ENCODE measurements at places on chromosomes 12 and 14.
A peak's percentile ranks its signal among the peaks of the same experiment; 100 is the strongest.

GRCh38 chr12:68462803-68463202 is 130.6 kb upstream of the MDM1 start:
- DNase-seq: no peak

DNA sequence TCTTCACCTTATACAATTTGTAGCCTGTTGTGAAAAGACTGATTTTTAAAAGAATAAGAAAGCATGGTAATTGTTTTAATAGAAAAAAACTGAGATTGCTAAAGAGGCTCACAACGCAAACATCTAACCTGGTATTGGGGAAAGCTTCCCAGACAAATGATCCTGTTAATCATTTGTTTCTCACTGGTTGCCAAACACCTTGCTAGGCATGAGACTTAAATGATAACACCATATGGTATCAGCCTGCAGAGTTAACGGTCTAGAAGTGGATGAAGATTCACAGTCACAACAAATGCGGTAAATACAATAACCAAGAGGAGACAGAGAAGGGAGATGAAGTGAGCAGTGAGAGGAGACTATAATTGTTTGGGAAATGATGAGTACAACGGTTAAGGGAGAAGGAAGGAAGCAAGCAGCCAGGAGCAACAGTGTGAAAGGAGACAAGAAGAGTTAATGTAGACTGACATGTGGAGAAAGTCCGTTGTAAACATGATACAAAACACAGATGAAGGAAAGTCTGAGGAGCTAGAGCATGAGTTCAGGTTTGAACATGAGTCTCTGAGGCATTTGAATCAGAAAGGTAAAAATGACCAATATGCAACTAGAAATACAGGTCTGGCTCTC is 19.8 kb downstream of the GXYLT1 start:
- no peak for DNase-seq

GRCh38 chr14:100155756-100156616 is 3.5 kb downstream of the DEGS2 start:
- DNase-seq: no peak

DNA sequence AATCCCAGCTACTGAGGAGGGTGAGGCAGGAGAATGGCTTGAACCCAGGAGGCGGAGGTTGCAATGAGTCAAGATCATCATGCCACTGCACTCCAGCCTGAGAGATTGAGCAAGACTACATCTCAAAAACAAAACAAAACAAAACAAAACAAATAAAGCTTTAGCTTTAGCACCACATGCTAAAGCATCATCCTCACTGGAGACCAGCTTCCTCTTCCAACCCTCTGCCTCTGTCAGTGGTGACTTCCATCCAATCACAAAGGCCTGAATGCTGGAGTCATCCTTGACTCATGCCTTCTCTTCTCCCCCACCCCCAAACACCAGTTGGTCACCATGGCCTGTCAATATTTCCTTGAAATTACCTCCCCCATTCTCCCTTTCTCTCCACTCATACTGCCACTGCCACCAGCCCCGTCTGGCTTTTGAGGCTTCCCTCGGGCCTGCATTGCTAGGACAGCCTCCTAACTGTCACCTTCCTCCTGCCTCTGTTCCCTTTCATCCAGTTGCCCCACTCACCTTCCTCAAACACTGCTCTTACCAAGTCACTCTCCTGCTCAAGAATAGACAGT is 1.4 kb downstream of the ZNF385A start:
- DNase-seq: no peak

DNA sequence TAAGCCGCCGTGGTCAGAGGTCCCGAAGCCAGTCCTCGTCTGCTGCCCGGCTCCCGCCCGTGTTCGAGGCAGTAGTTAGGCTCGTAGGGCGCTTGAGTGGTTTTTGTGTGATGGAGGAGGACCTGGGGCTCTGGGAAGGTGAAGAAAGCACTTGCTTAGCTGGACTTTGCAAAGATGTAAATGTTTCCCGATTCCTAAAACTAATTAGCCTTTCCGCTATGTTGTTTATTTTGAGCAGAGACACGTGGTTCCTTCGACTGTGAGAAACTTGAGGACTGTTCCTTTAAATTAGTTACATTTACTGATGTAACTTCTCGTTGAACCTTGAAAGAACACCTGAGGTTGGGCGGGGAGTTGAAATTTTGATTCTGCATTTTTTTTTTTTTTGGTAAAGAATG is 33.9 kb downstream of the MIA2 start:
- no peak for DNase-seq

GRCh38 chr12:102302553-102302952 is 104.9 kb upstream of the PMCH start:
- DNase-seq: no peak

DNA sequence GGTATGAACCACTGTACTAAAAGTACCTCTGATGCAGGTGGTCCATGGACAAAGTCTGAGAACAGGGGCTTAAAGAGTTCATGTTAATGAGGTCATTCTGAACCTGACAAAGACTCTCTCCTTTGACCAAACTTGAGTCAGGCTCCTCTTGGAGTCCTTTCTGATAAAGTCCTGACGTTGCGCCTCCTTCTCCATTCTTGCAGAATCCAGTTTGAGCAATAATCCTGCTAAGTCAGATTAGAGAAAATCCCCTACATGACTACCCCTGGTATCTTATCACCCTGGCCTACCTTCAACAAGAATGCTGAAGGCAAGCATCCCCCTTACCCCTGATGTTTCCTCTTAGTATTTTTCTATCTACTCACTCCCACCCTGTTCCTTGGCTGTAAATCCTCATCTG is 46.0 kb upstream of the ISM2 start:
- DNase-seq: no peak

- no peak for DNase-seq
Observed at GRCh38 chr12:84763107-84763506, 149.5 kb downstream of the SLC6A15 start.

GRCh38 chr12:51108136-51108535 is 24.7 kb upstream of the CSRNP2 start:
- no peak for DNase-seq

DNA sequence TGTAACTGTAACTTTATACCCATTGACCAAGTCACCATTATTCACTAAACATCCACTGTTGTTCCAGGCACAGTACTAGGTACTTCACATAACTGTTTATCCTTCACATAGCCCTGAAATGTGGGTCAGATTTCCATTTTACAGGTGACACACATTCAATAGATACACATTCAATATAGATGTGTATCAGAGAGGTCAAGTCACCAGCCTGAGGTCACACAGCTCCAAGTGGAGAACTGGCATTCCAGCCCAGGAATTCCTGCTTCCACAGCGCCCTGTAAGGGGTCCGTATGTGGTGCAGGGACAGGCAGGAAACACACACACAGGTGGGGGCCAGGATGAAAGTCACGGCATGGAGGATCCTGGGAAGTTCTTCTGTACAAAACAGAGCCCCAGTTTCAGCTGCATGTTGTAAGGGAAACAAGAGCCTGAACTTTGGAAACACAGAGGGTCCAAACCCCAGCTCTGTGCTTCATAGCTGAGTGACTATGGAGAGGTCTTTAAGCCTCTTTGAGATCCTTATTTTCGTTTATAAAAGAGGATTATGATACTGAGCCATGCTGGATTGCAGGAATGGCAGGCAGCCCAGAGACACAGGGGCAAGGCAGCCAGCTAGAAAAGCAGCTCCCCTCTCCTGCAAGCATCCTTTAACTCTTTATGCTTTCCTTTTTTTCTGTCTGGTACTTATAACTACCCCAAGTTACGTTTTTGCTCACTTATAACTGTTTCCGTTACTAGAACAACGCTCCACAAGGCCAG is 50.3 kb upstream of the DICER1 start:
- no peak for DNase-seq

DNA sequence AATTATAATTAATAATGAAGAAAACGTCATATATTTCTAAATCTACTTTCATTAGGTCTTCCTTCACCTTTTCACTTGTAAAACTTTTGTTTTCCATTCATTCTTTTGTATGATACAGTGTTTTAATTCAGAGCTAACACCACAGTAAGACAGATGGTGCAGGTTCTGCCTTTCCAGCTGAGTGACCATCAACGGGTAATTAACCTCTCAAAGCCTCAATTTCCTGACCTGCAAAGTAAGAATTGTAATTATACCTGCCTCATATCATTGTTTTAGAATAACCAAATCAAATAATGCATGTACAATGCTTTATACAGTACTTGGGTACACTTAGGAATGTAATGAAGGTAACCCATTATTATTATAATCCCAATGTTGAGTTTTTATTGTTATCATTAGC is 157.6 kb downstream of the FOXA1 start:
- no peak for DNase-seq

DNA sequence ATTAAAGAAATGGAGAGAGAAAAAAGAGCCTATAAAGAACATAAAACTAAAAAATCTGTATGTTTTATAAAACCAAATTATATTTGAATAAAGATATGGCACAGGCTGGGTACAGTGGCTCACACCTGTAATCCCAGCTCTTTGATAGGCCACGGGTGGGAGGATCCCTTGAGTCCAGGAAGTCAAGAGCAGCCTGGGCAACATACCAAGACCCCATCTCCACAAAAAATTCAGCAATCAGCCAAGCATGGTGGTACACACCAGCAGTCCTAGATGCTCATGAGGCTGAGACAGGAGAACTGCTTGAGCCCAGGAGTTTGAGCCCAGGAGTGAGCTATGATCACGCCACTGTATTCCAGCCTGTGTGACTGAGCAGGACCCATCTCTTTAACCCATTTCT is 74.9 kb downstream of the EPS8 start:
- no peak for DNase-seq

- DNase-seq: no peak
Observed at GRCh38 chr12:112824166-112824565, 32.6 kb downstream of the RPH3A start.

- DNase-seq: no peak
Observed at GRCh38 chr12:64218597-64218996, 3.5 kb downstream of the KICS2 start.

DNA sequence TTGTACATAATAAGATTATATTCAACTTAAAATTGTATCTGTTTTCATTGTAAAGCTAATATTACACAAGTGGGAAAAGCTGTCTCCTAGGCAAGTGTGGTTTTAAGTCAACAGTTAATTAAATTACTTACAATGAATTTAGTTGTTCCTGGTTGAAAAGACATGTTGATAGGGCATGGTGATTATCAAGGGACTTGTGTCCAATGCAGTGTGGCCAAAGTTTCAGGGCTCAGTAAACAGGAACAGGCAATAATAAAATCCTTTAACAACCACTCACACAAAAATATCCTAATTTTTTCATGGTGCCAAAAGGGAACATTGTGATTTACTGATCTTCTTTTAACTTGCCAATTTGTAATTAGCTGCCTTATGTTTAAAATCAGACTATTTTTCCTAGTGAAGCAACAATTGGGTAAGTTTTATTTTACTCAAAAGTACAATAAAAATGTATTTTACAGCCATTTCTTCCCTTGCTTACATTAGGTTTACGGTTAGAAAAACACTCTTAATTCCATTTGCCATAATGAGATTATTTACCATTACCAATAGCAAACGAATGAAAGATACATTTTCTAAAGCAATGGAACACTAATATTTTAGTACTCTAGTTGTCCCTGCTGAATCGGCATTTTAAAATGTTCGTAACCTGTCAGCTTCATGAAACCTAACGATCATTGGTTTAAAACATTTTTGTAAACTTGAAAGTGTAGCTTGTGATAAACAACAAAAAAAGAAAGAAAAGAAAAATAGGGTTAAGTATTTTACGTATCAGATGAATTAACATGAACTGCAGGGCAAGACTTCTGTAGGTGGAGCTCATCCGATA is 1.8 kb upstream of the WNK1 start:
- no peak for DNase-seq

- DNase-seq: no peak
Observed at GRCh38 chr14:33836900-33837577, 113.8 kb downstream of the EGLN3 start.

- no peak for DNase-seq
Observed at GRCh38 chr14:101125719-101126651, 222.5 kb upstream of the RTL1 start.

DNA sequence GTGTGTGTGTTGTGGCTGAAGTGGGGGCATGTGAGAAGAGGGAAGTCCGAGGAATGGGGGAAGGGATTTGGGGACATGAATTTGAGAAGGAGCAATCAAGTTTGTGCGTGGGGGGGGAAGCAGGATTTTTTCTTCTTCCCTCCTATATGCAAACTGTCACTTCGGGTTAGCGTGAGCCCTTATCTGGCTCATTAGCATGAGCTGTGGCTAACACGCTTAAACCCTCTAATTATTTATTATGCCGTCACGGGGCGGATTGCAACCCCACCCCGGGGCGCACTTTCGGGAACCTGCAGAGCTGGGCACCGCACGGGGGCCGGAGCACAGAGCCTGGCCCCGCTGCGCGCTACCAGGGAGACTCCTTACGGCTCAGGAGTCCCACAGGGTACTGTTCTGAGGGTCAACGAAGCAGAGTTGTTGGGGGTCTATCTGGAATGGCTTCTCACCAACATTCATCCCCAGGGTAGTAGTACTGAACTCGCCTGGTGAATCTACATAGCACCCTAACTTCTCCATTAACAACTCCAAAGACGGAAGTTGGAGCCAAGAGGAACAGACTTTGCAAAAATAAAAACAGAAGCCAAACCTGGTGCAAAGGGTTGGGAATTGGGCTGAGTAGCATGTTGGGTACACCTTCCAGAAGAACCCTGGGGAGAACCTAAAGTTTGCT is 6.4 kb upstream of the ASCL1 start:
- no peak for DNase-seq

- DNase-seq: no peak
Observed at GRCh38 chr14:105334383-105335230, 20.1 kb downstream of the PACS2 start.

DNA sequence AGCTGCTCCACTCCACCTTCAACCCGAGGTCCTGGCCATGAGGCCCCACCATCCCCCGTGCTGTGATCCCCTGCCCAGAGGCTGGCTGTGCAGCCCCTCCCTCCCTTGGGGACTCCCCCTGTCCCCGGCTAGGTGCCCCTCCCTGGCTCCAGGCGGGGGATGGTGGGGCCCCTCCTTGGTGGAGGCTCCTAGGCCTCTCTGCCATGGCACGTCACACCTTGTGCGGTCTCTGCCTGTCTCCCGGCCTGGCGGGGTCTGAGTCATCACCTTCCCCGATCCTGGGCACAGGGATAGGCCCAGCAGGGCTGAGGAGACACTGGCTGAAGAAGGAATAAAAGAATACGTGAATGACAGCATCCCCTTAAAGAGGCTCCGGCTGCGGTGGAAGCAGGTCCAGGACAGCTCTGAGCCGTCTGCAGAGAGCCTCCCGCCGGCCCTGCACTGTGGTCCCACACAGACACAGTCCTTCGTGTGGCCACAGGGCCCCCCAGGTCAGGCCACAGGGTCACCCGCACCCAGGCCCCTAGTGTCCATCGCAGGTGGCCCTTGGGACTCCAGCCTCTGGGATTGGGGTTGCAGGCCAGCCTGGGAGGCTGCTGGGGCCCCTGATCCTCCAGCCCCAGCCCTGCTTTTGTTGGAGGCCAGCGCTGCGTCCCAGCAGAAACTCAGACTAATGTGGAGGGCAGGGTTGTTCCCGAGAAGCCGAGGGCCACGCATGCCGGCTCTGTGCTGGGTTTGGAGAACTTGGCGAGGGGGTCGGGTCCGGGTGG is 43.6 kb downstream of the KIF26A start:
- DNase-seq: no peak

GRCh38 chr14:39218171-39218769 is 15.4 kb upstream of the MIA2 start:
- no peak for DNase-seq

- DNase-seq: no peak
Observed at GRCh38 chr14:53043027-53043581, 92.3 kb upstream of the FERMT2 start.

- DNase-seq: peak; percentile 55
Observed at GRCh38 chr12:104958001-104958804, at the start of gene SLC41A2. Gene SLC41A2 (minus strand): TSS chr12:104958290. CDS start chr12:104928527, 29,763 bp downstream.

GRCh38 chr14:32606301-32606700 is 277.2 kb downstream of the AKAP6 start:
- no peak for DNase-seq

Data from stimulated activated CD8-positive, alpha-beta memory T cell treated with anti-CD3 and anti-CD28 coated beads, Interleukin-4, amount 100 ng/mL, for 1 hour (primary cell).